ENCODE measurements at places on chromosomes 3 and 15.
A peak's percentile ranks its signal among the peaks of the same experiment; 100 is the strongest.

DNA sequence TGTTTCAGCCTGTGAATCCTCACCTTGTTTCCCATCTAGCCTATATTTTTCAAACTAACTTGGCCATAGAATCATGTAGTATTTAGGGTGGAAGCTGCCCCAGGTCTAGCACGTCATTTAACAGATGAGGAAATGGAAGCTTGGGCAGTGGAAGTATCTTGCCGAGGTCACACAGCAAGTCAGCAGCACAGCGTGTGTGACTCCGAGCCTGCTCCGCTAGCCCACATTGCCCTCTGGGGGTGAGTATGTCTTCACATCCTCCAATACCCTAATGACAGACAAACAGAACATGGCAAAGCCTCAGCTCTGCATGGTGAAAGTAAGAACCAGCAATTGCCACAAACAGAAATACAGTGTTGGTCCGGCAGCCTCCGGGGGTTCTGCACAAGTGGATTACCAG, 2.2 kb upstream of the CCR5 start:
- DNase-seq = no peak

- no peak for DNase-seq
These were observed 342.4 kb upstream of the KCNMB2 start for GRCh38 chr3:178193846-178194245.

DNA sequence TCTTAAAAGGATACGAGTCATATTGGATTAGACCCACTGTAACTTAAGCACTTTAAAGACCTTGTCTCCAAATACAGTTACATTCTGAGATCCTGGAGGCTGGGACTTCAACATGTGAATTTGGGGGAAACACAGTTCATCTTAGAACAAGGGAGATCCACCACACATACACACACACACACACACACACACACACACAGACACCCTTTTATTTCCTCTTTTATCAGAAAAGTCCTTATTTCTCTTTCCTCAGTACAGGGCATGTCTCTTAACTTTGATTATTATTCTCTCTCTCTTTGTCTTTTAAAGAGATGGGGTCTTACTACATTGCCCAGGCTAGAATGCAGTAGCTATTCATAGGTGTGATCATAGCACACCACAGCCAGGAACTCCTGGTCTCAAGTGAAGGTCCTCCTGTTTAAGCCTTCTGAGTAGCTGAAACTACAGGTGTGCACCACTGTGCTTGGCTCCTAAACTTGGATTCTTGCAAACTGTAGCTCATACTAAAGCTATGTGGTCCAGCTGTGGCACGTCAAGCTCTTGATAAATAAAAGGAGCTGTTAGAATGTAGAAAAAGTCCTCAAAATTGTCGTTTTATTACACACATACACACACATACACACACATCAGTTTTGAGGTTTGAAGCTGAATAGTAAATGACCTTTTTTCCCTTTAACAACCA, 7.4 kb downstream of the GOLM2 start:
- no peak for DNase-seq

DNA sequence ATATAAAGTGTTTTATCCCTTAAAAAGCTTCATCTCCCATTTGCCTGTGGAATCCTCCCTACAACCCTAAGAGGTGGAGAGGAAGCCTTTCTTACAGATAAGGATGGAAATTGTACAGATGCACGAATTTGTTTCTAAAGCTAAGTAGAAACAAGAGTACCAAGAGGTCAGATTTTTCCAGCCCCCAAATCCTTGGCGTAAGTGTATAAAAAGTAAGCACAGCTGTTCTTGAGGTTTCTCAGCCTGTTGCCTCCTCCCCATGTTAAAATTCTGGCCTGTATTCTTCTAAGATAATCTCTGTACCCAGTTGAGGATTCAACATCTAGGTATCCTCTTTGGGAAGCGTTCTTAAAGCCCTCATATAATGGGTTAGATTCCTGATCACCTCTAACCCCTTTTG, 34.9 kb downstream of the RAB7A start:
- DNase-seq = no peak

- no peak for DNase-seq
These were observed 461.8 kb downstream of the RAP2B start for GRCh38 chr3:153623834-153624233.

- DNase-seq = no peak
These were observed 2.1 kb downstream of the POGLUT1 start for GRCh38 chr3:119470866-119471265.

DNA sequence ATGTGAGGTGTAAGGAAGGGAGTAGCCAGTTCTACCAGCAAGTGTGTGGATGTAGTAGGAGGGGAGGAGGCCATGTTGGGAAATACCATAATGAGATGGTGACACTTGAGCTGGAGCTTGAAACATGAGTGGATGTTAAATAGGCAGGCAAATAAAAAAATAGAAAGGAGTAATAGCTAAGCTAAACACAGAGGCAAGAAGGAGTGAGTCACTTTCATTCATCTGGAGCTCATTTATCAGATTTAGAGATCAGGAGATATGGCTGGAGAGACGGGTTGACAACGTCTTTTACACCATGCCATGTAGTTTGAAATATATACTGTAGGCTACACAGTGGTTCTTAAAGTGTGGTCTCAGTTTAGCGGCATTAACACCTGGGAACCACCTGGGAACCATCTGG, 390.5 kb downstream of the DIPK2A start:
- DNase-seq = peak; percentile 56

GRCh38 chr3:37291275-37291700, 116.9 kb upstream of the LRRFIP2 start:
- DNase-seq = peak; percentile 57

- no peak for DNase-seq
These were observed 5.6 kb downstream of the CLSTN2 start for GRCh38 chr3:139940622-139941021.

- DNase-seq = no peak
These were observed 309.8 kb upstream of the CTDSPL start for GRCh38 chr3:37551857-37552256.

DNA sequence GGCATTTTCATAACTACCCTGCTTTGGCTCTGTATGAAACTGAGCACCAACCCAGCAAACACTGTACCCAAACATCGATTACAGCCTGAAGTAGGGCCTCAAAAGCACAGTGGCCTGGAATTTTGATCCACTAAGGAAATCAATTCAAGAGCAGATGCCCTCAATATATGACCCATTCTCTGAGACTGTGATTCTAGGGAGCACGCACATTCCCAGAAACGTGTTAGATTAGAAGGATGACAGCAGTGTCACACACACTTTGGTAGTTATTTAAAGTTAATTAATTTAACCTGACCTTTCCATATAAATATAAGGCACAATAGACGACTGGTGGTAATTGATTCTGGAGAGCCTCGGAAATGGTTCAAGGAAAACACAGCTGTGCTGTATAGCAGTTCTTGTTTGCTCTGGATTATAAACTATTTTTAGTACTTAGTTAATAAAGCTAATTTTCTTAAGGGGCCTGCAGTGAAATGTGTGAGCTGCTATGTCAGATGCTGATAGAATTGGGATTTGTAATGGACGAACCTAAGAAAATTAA, 126.3 kb upstream of the ZNF385D start:
- no peak for DNase-seq

- DNase-seq = peak; percentile 74
These were observed 857.7 kb downstream of the OTOL1 start for GRCh38 chr3:162354356-162354755.

DNA sequence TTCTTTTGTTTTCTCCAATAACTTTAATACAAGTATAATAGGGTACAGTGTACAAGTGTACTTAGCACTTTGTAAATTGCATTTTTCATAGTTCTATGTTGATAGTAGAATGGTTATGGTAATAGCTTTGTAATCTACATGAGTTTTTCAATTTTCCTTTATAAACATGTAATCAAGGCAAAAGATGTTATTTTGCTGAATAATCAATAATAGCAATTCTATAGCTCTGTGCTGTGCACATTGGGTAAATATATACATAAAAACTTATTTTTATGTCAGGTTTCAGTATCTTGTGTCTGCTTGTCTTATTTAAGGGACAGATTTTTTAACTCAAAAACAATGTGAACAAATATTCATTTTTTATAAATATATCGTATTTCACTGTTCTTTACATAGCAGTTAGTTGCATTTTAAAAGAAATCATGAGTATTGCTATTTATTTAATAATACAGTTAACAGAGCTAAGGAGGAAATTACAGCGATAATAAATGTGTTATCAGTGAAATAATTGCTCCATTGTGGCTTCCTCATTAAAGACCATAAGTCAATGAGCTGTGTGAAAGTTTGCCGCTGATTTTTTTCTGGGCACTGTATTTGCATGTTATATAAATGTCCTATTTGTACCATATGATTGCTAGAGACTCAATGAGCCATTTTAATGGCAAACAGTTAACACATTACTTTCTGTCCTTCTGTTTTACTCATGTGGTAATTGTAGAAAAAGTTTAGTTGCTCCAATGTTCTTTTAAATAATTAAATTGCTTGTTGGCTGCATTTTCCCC, 214.6 kb upstream of the STAC start:
- no peak for DNase-seq

- peak; percentile 14 for DNase-seq
These were observed 281.3 kb upstream of the TTC14 start for GRCh38 chr3:180320631-180321030.

DNA sequence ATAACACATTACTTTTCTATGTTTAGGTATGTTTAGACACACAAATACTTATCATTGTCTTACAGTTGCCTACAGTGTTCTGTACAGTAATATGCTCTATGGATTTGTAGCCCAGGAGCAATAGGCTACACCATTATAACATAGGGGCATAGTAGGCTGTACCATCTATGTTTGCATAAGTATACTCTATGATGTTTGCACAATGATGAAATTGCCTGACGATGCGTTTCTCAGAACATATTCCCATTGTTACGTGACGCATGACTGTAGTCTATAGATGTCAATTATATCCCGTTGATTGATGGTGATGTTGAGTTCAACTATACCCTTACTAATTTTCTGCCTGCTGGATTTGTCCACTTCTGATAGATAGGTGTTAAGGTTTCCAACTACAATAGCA, 139.4 kb upstream of the PFN2 start:
- no peak for DNase-seq

DNA sequence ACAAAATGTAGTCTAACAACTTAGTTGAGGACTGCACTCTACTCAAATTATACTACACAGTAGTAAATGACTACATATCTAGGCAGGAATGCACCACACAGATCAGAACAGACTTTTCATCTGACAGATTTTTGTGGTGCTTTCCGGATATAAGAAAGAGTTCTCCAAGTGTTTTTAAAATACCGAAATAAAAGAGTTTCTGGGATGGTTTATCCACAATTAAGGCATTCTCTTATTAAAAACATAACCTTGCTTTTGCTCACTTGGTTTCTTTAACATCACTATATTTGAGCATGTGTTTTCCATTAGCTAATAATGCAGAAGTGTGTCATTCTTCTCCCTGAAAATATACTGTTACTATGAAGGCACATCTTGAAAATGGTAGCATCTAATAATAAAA, 132.9 kb downstream of the MAGI1 start:
- DNase-seq = peak; percentile 76

- DNase-seq = peak; percentile 67
These were observed 7.1 kb downstream of the ELL3 start for GRCh38 chr15:43769584-43770228.

GRCh38 chr15:98444138-98444537, 204.2 kb upstream of the IGF1R start:
- no peak for DNase-seq

- DNase-seq = peak; percentile 66
These were observed 169.3 kb upstream of the LRRN1 start for GRCh38 chr3:3629911-3630310.

DNA sequence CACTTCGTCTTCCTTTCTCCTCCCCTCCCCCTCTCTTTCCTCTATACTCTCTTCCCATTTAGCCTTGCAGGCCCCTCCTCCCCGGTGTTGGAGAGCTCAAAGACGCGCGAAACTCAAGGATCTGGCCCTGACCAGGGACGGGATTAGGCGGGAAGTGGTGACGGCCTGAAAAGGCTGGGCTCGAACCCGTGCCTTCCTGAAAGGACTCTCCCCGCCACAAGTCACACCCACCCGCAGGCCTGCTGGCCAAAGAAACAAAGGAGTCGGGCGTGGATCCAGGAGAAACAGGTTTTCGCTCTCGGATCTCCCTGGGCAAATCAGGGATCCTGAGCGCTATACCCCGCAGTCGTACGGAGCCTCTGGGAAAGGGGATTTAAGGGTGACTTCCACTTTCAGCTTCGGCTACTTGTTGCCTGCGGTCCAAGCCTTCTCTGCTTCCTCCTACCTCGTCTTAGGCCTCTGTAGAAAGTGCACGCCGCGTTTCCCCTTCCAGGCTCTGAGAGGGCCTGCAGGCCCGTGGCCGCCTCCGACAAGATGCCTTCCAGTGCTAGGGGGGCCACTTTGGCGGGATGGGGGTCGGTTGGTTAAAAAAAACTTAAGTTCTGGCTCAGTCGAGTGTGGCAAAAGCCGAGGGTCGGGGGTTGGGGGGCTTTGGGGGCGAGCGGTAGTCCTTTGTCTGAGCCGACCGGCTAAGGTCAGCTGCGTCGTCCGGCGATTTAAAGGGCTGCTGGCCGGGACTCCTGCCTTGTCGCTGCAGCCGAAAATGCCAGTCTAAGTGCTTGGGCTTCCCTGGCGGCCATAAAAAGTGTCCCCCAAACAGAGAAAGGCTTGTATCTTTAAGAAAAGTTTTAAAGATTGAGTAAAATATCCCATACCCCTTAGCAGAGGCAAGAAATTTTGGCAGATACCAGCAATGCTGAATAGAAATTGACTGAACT, 8.2 kb downstream of the ZIC4 start:
- DNase-seq = peak; percentile 73

DNA sequence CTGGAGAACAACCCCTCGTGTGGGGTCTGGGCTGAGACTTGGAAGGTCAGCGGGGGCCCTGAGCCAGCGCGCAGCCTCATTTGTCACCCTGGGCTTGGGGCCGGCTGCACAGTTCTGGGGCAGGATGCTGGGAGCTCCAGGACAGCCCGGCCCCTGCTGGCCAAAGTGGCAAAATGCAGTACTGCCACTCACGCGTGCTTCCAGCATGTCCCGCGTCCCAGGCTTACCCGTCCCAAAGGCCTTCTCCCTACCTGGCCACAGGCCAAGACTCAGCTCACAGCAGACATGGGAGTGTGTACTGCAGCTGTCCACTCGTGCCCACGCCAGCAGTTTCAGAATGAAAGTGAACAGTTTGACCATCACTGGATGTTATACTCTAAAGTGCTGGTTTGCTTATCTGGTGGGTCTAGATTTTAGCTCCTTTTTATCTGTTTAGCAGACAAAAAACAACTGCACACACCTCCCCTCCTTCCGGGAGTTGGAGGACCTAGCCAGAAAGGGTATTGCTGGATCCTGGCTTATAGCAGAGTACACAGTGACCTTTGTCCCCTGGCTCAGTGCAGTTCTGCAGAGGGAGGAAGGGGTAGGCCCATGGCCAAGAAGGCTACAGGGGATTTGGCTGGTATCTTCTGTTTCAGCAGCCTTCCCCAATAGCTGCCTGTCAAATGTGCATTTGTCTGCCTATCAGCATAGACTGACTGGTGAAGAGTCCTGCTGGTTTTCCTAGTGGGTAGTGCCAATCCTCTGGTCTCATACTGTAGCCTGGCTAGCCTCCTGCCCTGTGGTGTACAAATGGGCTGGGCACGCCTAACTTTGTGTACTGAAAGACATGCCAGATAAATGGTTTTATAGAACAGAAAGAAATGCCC, 23.2 kb upstream of the IP6K2 start:
- peak; percentile 72 for DNase-seq

- DNase-seq = peak; percentile 59
These were observed 90.8 kb downstream of the ANP32A start for GRCh38 chr15:68729789-68730411.

GRCh38 chr3:78729946-78730345, 1037.9 kb downstream of the ROBO1 start:
- DNase-seq = peak; percentile 17
